ENCODE measurements at places on chromosomes 16 and 17.

GRCh38 chr17:50055055-50055425 is 870 bp upstream of the ITGA3 start:
- peak; percentile 21 for DNase-seq

- DNase-seq: no peak
Measured at GRCh38 chr17:61248399-61248798, 151.2 kb upstream of the TBX2 start.

DNA sequence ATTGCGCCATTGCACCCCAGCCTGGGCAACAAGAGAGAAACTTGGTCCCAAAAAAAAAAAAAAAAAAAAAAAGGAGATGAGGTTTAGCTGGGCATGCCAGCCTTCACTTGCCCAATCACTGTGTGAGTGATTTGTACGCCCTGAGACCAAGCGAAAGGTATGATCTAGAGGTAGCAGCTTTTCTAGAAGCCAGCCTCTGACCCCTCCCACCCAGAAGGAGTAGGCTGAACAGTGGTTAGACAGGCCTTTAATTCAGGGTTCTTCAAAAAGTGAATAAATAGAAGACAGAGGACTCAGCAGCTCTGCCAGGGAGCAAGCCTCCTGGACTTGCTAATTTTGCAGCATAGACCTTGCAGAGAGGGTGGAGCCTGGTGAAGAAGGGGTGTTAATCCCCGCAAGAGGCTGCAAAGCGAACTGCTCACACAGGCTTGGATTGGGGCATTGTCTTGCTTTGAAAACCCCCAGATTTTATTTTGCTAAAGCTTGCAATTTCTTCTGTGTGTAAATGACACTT is 7.1 kb upstream of the CYTH1 start:
- no peak for DNase-seq

DNA sequence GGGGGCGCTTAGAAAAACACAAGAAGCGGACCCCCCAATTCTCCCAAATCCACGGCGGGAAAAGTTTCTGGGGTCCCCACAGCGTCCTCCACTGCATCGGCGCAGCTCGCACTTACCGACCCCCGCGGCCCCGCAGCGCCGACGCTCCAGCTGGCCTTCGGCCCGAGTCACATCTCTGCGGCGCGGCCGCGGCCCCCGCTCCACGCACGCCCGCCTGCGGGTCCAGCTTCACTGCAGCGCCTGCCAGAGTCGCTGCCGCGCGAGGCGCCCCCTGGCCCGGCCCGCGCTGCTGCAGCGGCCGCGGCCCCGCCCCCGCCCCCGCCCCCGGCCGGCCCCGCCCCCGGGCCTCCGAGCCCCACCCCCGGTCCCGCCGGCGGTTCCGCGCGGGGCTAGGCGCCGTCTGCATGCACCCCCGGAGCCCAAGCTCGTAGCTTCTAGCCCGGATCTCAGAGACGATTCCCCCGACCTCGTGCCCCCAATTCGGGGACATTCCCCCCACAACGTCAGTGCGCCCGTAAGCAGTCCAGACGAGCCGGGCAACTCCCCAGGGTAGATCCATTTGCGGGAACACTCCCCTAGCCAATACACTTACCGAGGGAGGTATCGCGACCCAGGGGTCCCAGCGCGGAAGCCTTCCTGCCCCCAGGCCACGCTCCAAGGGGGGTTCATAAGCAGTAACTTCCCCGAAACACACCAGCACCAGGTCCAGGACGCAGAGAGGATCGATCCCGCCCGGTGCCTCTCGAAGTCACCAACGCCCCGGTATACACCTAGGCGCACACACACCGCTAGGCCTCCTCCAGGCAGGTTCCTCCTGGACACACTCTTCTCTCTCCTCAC is at the start of gene GPRC5B:
TSS of gene GPRC5B (minus strand) at position 238 of the 840 bp plus-strand sequence. CDS start 12,003 bp downstream, outside the sequence.
- peak; percentile 16 for DNase-seq

DNA sequence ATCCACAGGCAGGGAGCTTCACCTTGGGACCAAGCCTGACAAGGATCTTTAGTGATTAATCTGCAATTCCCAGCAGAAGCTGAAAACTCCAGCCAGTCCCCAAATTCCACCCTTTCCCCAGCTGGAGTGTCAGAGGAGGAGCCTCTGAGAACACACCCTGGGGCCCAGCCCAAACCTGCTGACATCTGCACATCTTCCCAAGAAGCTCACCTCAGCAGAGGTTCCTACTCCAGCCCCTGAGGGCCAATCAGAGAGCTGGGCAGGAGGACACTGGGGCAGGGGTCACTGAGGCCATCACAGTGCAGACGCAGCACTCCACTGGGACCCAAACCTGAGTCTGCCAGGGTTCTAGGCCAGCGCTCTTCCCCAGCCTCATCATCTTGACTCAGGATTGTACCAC is 44.9 kb downstream of the CNGB1 start:
- no peak for DNase-seq

GRCh38 chr16:48126801-48127644 is 28.8 kb downstream of the ABCC12 start:
- peak; percentile 31 for DNase-seq

GRCh38 chr17:40518401-40519088 is 17.1 kb upstream of the TNS4 start:
- DNase-seq: no peak

DNA sequence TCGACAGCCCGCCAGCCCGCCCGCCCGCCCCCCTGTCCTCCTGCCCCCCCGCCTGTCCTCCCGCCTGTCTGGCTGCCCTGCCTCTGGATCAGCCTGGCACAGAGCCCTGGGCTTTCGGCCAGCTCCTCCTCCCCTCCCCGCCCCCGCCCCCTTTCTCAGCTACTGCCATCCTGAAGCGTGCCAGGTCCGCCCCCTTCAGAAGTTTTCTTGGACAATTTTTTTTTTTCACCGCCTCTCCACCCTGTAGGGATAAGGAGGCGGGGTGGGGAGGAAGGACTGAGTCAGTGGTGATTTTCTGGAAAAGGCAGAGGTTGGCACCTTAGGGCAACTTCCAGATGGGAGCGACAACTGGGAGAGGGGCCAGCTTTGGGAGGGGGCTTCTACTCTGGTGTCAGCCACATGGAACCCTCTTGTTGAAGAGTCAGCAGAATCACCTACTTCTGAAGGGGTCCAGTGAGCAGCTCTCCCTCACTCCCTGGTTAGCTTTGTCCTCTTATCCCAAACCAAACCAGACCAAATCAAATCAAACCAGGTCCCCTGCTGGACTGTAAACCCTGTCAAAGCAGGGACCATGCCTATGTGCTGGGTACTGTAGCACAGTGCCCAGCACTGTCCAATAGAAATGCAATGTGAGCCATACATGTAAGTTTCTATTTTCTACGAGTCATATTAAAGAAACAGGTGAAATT is 19.7 kb downstream of the IGF2BP1 start:
- DNase-seq: no peak

DNA sequence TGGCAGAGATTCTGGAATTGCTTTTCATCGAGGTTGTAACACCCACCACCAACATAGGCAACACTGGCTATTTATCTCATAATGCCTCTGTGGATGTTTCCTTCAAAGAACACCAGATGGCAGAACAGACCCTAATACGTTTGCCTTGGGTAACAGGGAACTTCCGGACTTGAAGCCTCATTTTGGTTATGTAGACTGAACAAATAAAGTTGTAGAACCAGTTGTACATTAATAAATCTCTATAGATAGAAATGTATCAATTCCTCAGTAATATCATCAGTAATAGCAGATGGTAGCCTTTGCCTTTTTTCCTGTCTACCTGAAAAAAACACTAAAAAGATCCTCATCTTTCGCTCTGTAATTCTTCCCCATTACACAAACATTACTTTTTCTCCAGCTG is 25.9 kb upstream of the APOH start:
- peak; percentile 80 for DNase-seq

DNA sequence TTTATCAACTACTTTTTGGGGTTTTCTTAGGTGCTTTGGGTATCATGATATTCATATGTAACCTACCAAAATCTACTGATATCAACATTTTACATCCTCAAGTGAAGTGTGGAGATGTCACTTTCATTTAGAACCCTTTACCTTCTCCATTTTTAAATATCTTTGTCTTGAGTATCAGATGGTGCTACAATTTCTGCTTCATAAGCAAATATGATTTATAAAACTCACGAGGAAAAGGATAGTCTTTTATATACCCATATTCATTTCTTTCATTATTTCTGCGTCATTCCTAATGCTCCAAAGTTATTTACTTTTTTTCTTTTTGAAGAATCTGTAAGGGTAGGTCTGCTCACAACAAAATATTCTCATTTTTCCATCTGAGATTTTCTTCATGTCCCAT is 991.7 kb downstream of the CDH11 start:
- DNase-seq: no peak

DNA sequence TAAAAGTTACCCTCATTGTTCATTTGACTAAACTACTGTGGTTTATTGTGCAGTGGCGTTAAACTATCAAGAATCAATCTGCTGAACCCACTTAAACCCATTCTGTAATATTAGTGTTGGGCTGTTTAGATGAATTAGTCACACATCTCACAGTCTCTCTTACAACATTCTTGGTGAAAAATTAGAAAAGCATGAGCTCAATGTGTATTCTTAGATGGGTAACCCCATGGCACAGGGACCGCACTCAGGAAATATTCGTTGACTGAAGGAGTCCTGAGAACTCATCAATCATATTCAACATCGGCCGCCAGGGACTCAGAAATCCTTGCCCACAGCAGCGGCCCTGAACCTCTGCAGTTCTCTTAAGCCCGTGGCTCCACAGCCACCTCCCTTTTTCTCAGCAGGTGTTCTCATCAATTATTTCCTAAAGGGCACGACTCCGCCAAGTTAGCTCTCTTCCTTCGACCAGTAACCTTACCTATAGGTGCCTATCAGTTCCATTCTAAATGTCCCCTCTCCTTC is 155.6 kb downstream of the STX8 start:
- DNase-seq: no peak

DNA sequence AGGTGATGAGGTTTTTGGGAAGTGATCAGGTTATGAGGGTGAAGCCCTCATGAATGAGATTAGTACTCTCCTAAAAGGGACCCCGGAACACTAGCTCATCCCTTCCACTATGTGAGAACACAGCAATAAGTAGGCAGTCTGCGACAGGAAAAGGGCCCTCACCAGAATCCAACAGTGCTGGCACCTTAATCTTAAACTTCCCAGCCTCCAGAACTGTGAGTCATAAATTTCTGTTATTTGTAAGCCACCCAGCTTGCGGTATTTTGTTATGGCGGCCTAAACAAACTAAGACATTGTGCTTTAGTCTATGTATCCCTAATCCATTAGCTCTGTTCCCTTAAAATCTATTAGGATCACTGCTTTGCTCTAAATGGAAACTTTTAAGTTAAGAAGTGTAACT is 8.5 kb downstream of the SLFN12 start:
- no peak for DNase-seq

GRCh38 chr17:8068736-8069586 is 18.6 kb downstream of the ALOX12B start:
- DNase-seq: no peak

DNA sequence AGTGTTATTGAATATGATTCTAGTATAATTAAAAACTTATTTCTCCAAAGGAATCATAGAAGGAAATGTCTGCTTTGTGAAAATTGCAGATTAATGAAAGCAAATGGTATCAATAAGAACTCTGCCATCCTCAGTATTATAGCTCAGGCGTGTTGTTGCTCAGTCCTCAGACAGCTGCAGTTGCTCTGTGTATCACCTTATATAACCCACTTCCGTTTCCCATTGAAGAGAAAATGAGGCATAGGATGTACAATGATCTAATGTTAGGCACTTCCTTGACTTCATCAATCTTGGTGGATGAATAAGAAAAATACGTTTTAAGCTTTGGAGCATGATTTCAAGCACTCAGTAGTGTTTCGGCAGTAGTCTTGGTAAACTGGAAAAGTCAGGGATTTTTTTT is 14.1 kb downstream of the MFSD11 start:
- DNase-seq: peak; percentile 46

DNA sequence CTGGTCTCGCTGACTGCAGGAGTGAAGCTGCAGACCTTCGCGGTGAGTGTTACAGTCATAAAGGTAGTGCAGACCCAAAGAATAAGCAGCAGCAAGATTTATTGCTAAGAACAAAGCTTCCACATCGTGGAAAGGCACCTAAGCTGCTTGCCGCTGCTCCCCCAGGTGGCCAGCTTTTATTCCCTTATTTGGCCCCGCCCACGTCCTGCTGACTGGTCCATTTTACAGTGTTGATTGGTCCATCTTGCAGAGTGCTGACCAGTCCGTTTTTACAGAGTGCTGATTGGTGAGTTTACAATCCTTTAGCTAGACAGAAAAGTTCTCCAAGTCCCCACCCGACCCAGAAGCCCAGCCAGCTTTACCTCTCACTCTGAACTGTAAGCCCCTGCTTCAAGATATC is 227.8 kb downstream of the ABCC12 start:
- no peak for DNase-seq

- peak; percentile 61 for DNase-seq
Measured at GRCh38 chr17:36705874-36706731, 104.7 kb downstream of the MRM1 start.

- no peak for DNase-seq
Measured at GRCh38 chr16:66256919-66257318, 109.6 kb upstream of the CDH5 start.

DNA sequence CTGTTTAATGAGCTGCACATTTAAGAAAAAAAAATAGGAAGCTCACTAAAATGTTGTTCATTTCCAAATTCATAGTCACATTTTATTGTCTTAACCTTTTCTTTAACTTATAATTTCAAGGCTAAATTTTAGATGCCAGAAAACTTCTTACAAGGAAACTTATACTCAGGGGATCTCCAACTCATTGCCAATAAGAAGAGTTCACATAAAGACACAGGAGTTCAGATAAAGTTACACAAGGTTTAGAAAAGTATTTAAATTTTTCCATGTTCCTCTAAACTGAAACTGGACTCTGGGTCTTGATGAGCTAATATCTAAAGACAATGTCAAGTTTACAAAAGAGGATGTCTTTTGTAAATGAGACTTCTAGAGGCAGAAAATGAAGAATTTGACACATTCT is 190.7 kb upstream of the KCNJ16 start:
- DNase-seq: no peak

GRCh38 chr16:73214825-73215677 is 167.1 kb upstream of the ZFHX3 start:
- DNase-seq: no peak

GRCh38 chr17:75515496-75516254 is at the start of gene CASKIN2:
TSS of gene CASKIN2 (minus strand) at chr17:75515537. CDS start at chr17:75513804, 1,733 bp downstream.
- DNase-seq: peak; percentile 91

DNA sequence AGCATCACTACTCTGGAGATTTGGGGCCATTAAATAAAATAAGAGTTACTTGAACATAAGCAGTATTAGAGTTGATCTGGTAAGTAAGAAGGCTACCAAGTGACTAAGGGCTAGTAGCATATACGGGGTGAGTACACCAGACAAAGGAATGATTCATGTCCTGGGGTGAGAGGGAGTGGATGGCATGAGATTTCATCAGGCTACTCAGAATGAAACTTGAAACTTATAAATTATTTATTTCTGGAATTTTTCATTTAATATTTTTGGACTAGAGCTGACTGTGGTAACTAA is 2.3 kb downstream of the SLFN5 start:
- DNase-seq: peak; percentile 73

DNA sequence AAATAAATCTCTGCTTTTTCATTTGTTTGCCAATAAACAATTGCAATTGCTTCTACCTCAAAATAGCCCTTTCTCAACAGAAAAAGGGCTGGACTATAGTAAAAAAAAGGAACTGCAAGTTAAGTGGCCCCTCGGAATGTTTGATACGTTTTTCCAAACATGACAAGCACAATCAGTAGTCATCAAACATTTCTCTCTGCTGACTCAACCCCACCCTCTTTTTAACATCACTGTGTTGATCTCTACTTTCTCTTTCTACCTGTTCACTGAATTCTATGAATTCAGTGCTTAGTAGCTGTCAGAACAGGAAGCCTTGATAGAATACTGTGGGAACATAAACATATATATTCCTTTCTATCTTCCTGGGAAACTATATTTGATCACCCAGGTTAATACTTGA is 116.5 kb upstream of the AXIN2 start:
- DNase-seq: peak; percentile 10

GRCh38 chr16:56673921-56674320 is 4.3 kb downstream of the MT1H start:
- peak; percentile 16 for DNase-seq

Data from activated CD4-positive, alpha-beta T cell treated with anti-CD3 and anti-CD28 coated beads, Interleukin-10, Interleukin-2, amounts not matched to agents 100 ng/mL and 50 ng/mL, durations not matched to agents 16 hours and 8 hours (primary cell).